ENCODE measurements at places on chromosomes 7 and 10.

- no peak overlapping the region for H3K27ac ChIP-seq
- no peaks in the 10 kb centered on the region for H3K4me1 ChIP-seq
- H3K4me3 ChIP-seq = no peak overlapping the region
- peaks cover 5% of the 10 kb centered on the region for H3K27me3 ChIP-seq
- no peaks in the 10 kb centered on the region for H3K36me3 ChIP-seq
These were observed 118.0 kb downstream of the COBL start for GRCh38 chr7:51198654-51199053.

DNA sequence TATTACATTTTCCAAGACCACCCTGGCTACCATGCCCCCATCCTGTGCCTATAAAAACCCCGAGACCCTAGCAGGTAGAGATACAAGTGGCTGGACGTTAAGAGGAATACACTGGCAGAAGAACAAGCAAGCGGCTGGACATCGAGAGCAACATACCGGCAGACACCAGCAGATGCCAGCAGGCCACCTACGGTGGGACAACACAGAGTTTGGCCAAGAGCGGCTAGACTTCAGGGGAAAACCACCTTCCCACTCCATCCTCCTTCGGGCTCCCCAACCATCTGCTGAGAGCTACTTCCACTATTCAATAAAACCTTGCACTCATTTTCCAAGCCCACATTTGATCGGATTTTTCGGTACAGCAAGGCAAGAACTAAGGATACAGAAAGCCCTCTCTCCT, 70.3 kb downstream of the ORC5 start:
- peaks cover 9% of the 10 kb centered on the region for H3K4me1 ChIP-seq
- no peaks in the 10 kb centered on the region for H3K27me3 ChIP-seq
- H3K36me3 ChIP-seq = peaks cover 7% of the 10 kb centered on the region
- H3K27ac ChIP-seq = no peak overlapping the region
- DNase-seq = no peak

GRCh38 chr7:74230446-74231231, 20.8 kb downstream of the LAT2 start:
- no peak for DNase-seq
- H3K27ac ChIP-seq = peak overlapping the region; percentile 34
- H3K27me3 ChIP-seq = no peaks in the 10 kb centered on the region
- H3K36me3 ChIP-seq = peaks cover 41% of the 10 kb centered on the region
- no peak overlapping the region for H3K4me3 ChIP-seq
- H3K4me1 ChIP-seq = peaks cover 12% of the 10 kb centered on the region

DNA sequence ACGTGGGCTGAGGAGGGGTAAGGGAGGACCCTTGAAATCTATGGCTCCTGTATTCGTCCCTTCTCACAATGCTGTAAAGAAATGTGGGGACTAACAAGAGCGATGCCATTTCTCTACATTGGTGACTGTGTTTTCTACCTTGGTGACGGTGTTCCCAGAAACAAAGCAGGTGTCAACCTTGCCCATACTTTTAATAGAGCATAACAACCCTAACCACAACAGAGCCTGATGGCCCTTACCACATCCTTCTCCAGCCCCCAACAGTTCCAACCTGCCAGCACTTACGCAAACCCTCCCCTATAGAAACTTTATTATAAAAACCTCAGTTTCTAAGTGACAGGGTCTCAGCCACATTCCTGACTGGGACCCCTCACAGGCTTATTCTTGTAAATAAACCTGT, 28.2 kb upstream of the ADCYAP1R1 start:
- no peak for DNase-seq
- H3K4me1 ChIP-seq = peaks cover 13% of the 10 kb centered on the region
- H3K36me3 ChIP-seq = no peaks in the 10 kb centered on the region
- H3K4me3 ChIP-seq = no peak overlapping the region

DNA sequence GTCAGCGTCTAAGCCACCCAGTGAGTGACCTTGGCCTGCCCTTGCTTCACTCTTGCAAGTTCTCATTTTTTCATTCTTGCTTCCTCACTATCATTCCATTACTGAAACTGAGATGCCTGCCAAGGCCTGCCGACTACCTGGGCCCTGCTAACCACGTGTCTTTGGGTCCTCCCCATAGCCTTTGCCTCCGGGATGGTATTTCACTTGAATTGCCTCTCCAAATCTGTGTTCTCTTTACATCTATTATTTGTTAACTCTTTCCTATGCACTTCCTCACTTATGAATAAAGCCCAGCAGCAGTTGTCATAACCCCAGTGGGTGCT, 234.6 kb downstream of the SNX10 start:
- no peaks in the 10 kb centered on the region for H3K36me3 ChIP-seq
- no peaks in the 10 kb centered on the region for H3K4me1 ChIP-seq
- H3K27me3 ChIP-seq = peaks cover 9% of the 10 kb centered on the region
- DNase-seq = no peak
- no peak overlapping the region for H3K27ac ChIP-seq

- no peak for DNase-seq
- H3K27ac ChIP-seq = no peak overlapping the region
- H3K27me3 ChIP-seq = peaks cover 2% of the 10 kb centered on the region
- no peaks in the 10 kb centered on the region for H3K4me1 ChIP-seq
These were observed 150.9 kb downstream of the SEMA3A start for GRCh38 chr7:84043661-84044191.

DNA sequence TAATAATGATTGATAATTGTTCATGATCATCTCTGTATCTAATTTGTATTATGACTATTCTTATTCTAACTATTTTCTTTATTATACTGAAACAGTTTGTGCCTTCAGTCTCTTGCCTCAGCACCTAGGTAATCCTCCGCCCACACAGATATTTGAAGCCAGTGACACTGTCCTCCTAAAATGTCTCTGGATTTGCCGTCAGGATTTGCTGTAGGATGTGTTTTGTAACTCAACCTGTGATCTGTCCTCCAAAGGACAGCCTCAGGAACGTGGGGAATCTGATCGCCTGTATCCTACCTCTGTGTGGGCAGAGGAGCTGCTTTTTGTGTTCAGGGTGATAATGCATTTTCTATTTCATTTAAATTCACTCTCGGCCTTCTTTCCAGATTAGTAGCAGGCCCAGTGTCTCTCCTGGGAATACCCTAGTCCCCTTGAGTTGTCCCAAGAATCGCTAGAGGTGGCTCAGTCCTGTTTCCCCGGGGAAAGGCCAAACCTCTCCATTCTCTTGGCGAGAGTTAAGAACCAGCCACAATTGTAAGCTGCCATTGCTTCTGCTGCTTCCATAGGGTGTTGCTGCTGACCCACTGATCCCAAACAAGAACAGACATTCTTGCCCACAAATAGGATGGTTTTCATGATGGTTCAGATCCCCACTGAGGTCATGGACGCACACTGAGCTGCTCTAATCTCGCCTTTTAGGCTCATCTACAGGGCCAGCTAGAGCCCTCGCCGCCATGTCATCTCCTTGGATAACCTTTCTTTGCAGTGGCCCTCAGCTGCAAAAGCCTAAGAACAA, 136.2 kb upstream of the KCNMA1 start:
- no peak overlapping the region for H3K27ac ChIP-seq
- no peaks in the 10 kb centered on the region for H3K36me3 ChIP-seq
- no peak for DNase-seq

DNA sequence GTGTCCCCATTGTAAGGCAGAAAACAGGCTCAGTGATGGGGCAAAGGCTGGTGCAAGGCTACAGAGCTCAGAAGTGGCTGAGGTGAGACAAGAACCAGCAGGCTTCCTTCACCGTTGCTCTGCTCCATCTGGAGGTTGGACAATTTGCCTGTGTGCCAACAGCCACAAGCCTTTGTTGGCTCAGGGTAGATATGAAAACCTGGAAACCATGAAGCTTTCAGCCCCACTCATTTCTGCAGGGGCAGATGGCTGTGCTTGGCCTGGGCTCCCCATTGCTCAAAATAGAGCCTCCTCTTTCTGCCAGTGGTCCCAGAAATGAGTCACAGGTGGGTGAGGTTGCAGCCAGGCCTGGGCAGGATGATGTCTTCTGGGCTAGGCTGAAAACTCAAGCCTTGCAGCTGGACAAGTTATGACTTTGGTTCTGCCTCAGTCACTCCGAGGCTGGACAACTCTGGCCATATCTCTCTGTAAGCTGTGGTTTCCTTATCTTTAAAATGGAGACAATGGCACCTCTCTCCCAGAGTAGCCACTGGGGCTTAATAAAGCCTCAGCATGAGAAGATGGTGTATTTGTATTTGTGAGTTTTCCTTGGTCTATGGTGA, 12.2 kb upstream of the ZNF273 start:
- DNase-seq = no peak
- H3K4me1 ChIP-seq = peaks cover 10% of the 10 kb centered on the region
- H3K27me3 ChIP-seq = peaks cover 13% of the 10 kb centered on the region
- no peak overlapping the region for H3K27ac ChIP-seq

DNA sequence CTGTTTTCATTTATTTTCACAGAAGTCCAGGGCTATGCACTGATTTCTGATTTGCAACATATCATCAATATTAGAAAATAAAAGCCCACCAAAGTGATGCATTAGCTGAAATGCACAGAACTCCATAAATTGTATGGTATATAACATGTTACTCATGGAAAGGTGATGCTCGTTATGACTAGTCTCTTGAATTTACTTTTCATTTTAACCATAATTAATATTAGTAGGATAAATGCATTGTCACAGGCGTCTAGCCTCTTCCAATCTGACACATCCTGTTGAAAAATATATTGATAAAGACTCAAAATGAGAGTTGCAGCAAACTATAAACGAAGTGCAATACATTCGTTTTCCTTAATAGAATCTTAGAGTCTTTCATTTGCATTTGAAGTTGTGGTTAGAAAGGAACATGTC, 92.4 kb downstream of the CPED1 start:
- no peaks in the 10 kb centered on the region for H3K4me1 ChIP-seq
- no peak for DNase-seq
- no peaks in the 10 kb centered on the region for H3K36me3 ChIP-seq
- peaks cover 13% of the 10 kb centered on the region for H3K27me3 ChIP-seq

- no peak for DNase-seq
- H3K27ac ChIP-seq = no peak overlapping the region
- no peak overlapping the region for H3K4me3 ChIP-seq
- no peaks in the 10 kb centered on the region for H3K36me3 ChIP-seq
- H3K4me1 ChIP-seq = peaks cover 10% of the 10 kb centered on the region
These were observed 77.6 kb upstream of the ZMIZ1 start for GRCh38 chr10:78991187-78991586.

GRCh38 chr7:74387606-74388005, 66.1 kb upstream of the GTF2IRD1 start:
- peaks cover 6% of the 10 kb centered on the region for H3K27me3 ChIP-seq
- no peak overlapping the region for H3K27ac ChIP-seq
- no peaks in the 10 kb centered on the region for H3K4me1 ChIP-seq

GRCh38 chr7:5381071-5381772, 42.4 kb downstream of the TNRC18 start:
- H3K4me1 ChIP-seq = no peaks in the 10 kb centered on the region
- H3K27me3 ChIP-seq = no peaks in the 10 kb centered on the region
- H3K27ac ChIP-seq = no peak overlapping the region
- H3K4me3 ChIP-seq = no peak overlapping the region

DNA sequence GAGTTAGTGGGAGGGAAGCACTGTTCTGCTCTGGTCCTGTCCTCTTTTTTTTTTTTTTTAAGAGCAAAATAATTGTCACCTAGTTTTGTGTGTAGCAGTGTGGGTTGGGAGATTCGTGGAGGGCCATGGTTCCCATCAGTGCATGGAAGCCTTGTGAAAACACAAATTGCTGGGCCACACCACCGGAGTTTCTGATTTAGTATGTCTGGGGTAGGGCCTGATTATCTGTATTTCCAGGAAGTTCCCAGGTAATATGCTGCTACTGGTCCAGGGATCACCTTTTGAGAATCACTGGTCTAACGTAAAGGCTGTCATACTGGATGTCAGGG, 191.3 kb downstream of the GATA3 start:
- H3K27me3 ChIP-seq = no peaks in the 10 kb centered on the region
- H3K4me3 ChIP-seq = no peak overlapping the region
- H3K4me1 ChIP-seq = peaks cover 75% of the 10 kb centered on the region
- peaks cover 16% of the 10 kb centered on the region for H3K36me3 ChIP-seq
- no peak for DNase-seq

GRCh38 chr10:60368875-60369546, 20.7 kb downstream of the ANK3 start:
- H3K4me3 ChIP-seq = no peak overlapping the region
- H3K4me1 ChIP-seq = no peaks in the 10 kb centered on the region
- no peaks in the 10 kb centered on the region for H3K27me3 ChIP-seq
- H3K27ac ChIP-seq = no peak overlapping the region
- DNase-seq = no peak
- no peaks in the 10 kb centered on the region for H3K36me3 ChIP-seq

DNA sequence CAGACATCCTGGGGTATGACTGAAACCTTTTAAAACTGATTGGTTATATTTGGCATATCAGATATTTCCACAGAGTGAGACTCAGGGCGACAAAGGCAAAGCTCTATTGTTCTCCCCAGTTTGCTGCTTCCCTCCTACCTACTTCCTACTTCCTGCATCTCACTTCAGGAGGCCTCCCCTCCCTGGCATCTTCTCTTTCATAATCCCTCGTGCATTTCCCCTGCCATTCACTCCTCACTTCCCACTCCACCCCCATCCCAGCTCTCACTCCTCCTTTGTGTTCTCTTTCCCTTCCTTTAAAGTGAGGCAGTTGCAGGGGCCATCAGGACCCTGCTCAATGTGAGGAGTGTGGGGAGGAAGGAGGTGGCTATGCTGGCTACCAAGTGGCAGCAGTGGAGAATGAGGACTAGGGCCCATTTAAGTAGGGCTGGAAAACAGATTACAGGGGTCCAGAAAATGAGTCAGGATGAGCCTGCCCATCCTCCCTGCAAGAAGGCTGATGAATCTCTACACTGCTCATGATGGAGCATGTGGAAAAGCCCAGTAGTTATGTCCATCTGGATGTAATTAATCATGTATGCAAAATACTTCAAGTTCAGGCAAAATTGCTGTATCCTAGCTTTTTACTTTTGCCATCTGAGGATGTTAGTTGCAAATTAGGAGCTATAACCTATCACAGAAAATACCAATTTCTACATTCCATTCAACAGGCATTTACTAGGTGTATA, 311.8 kb upstream of the IMMP2L start:
- H3K27ac ChIP-seq = no peak overlapping the region
- no peak overlapping the region for H3K4me3 ChIP-seq
- no peaks in the 10 kb centered on the region for H3K36me3 ChIP-seq
- H3K27me3 ChIP-seq = no peaks in the 10 kb centered on the region
- no peak for DNase-seq

DNA sequence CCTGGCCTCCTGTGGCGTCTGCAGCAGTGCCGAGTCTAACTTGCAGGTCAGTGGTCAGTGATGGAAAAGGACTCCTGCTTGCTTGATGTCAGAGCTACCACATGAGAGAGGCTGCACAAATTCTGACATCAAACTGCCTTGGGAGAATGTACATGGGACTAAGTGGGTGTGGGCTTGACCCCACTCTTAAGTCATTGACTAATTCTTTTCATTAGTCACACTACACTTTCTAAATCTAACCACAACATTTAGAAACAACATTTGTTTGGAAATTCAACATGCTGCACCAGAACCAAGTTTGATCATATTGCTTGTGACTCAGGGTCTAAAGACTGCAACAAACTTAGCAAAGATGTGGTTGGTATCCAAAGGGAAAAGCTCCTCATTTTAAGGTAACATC, 24.4 kb upstream of the CDC14C start:
- H3K27me3 ChIP-seq = no peaks in the 10 kb centered on the region
- no peak overlapping the region for H3K4me3 ChIP-seq
- no peak overlapping the region for H3K27ac ChIP-seq
- no peaks in the 10 kb centered on the region for H3K4me1 ChIP-seq

GRCh38 chr7:15685358-15686294, 857 bp downstream of the MEOX2 start:
- H3K36me3 ChIP-seq = no peaks in the 10 kb centered on the region
- peaks cover 39% of the 10 kb centered on the region for H3K27me3 ChIP-seq
- H3K27ac ChIP-seq = no peak overlapping the region
- DNase-seq = no peak
- no peak overlapping the region for H3K4me3 ChIP-seq

Measured in activated T-helper 1 cell treated with anti-CD3 and anti-CD28 coated beads, Interleukin-12 subunit alpha, Interleukin-12 subunit beta, Interleukin-2, Interleukin-4 antibody, amounts not matched to agents 30 ng/mL and 10 ng/mL and 1 ng/mL, durations not matched to agents 14 hours and 24 hours and 36 hours (primary cell).